ENCODE measurements at places on chromosomes 16 and 17. TPM values are rescaled to one million over a fixed set of nuclear protein-coding genes. Genes with fewer than 3 reads are reported as not detected.

WDR45B gene
- total RNA-seq, result 40.9 TPM

CHST6 gene
- total RNA-seq, result 0.16 TPM

AIPL1 gene
- not detected for total RNA-seq

MMP28 gene
- 1.4 TPM for total RNA-seq

QPRT gene
- 41.6 TPM for total RNA-seq

HSD17B2 gene
- total RNA-seq, result 0.09 TPM

YBX2 gene
- not detected for total RNA-seq

CD300H gene
- not detected for total RNA-seq

MT1G gene
- total RNA-seq, result not detected

C17orf67 gene
- total RNA-seq, result 0.60 TPM

SLC5A10 gene
- total RNA-seq, result not detected

FBXW10B gene
- total RNA-seq, result 0.09 TPM
